ENCODE measurements at places on chromosomes 7 and 10. TPM values are rescaled to one million over a fixed set of nuclear protein-coding genes. Genes with fewer than 3 reads are reported as not detected.

Gene CALHM3
- not detected for total RNA-seq

DNA sequence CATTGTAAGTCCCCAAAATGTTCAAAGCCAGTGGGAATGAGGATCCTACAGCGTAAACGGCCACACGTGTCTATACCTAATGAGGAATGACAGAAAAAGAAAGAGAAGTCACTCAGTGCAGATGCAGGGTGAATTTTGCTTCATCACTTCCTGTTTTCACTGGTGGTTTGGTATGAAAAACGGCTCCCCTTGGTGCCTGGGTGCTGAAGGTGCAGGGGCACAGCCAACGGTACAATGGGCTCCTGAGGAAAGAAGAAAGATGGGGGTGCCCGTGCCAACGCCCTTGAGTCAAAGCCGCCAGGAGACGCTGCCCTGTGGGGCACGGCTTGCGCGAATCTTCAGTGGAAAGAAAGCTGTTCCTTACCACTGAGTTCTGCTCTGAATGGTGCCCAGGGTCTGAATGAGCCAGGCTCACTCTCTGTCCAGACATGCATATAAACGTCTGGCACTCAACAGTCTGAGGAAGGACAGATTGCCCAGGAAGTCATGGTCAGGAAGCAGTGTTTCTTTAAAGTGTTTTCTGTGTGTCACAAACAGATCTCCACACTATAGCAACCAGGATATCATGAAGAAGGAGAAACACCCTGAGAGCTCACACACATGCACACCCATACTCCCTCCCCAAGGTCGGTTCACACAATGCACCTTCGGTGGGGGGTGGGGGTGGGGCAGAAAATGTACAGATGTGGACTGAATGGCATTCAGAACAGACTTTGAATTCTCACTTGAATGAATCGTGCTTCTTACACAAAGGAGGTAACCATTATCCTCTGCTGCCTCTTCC is 105.8 kb downstream of the ELMO1 start:
- H3K36me3 ChIP-seq: peaks cover 34% of the 10 kb centered on the region
- peak overlapping the region; percentile 96 for H3K4me3 ChIP-seq
- no peaks in the 10 kb centered on the region for H3K27me3 ChIP-seq
- DNase-seq: peak; percentile 62
- H3K4me1 ChIP-seq: peaks cover 76% of the 10 kb centered on the region

- no peak for DNase-seq
- H3K27ac ChIP-seq: no peak overlapping the region
- no peak overlapping the region for H3K4me3 ChIP-seq
- H3K36me3 ChIP-seq: peaks cover 39% of the 10 kb centered on the region
Measured at GRCh38 chr7:149476791-149477190, 15.9 kb upstream of the ZNF777 start.

DNA sequence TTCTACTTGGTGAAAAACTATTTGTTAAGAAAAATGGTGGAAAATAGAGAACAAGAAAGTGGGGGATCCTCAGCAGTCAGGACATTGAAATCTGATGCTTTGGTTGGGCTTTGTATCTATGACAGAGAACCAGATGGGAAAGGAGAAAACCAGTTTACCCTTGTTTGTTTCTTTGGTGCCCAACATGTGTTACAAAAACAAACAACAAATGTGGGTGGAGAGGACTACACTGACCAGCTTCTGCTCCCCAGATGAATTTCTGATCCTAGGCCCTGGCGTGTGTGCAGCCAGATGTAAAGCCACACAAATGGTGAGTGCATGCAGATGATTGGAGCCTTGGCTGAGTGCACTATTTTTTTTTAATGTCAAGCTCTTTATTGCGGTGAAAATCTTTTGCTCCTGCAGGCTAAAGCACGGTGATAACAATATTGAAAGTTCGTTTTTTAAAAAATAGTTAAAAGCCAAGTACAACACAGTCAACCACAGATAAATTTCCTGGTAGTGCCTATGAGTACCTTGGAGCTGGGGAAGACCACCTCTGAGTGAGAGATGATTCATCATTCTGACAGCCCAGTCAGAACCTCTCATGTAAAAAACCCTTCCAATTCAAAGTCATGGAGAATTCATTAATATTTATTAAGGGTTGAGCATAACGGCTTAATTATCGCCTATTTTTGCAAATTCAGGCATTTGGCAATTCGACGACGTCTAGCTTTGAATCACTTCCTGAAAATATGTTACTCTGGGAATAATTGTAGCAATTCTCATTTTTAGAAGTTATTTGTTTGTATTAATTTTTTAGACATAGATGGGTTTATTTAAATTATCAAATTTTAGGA is 163.7 kb downstream of the AGMO start:
- no peaks in the 10 kb centered on the region for H3K27me3 ChIP-seq
- H3K27ac ChIP-seq: no peak overlapping the region
- no peaks in the 10 kb centered on the region for H3K4me1 ChIP-seq
- H3K4me3 ChIP-seq: no peak overlapping the region

Gene MGMT
- 19.6 TPM for total RNA-seq
